ENCODE measurements at places on chromosomes 5 and 9.

DNA sequence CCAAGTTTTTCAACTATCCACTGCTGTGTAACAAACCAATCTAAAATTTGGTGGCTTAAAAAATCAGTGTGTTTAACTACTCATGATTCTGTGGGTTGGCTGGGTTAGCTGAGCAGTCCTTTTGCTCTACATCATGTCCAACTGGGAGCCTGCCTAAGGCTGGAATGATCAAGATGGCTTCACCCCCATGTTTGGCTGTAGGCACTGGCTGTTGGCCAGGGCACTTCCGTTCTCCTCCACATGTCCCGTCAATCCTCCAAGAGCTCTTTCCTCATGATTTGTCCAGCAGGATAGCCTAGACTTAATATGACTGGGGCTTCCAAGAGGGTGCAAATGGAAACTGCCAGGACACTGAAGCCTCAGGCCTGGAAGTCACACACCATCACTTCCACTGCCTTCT is 17.0 kb upstream of the TSSK1B start:
- DNase-seq: no peak

DNA sequence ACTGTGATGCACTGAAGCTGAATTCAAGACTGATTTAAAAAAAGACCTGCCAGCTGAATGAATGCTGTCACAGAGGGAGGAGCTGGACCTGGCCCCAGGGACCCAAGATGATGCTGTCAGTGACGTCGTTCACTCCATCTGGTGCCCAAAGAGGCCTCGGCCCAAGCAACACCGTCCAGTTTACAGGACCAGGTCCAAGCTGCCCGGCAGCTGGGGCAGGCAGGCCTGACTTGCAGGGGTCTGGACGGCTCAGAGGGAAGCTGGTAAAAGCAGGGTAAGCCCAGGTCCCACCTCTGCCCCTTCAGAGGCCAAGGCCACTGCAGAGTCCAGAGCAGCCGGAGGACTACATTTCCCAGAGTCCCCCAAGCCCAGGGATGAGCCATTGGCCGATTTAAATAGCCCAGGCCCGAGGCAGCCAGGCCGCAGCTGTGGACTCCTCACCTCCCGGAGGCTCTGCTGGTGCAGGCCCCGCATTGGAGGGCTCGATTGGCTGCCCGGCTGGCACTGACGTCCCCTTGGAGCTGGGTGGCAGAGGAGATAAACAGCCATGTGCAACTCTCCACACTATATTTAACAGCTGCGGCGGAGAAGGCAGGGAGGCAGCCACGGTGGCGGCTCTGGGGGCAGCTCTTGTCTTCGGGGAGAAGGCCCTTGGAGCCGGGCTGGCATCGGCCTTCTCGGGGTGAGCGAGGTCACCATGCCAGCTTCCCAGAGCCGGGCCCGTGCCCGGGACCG is at the start of gene PLPP7:
TSS of gene PLPP7 (plus strand) at position 423 of the 735 bp plus-strand sequence. CDS start at position 698, 275 bp downstream.
- DNase-seq: no peak

- DNase-seq: no peak
Measured at GRCh38 chr9:108439947-108440346, 415.8 kb downstream of the ACTL7B start.

GRCh38 chr9:101561740-101562139 is 28.1 kb downstream of the RNF20 start:
- DNase-seq: no peak

- DNase-seq: no peak
Measured at GRCh38 chr5:99398976-99399375, 470.2 kb upstream of the CHD1 start.

- no peak for DNase-seq
Measured at GRCh38 chr9:134734270-134734669, 92.7 kb downstream of the COL5A1 start.

DNA sequence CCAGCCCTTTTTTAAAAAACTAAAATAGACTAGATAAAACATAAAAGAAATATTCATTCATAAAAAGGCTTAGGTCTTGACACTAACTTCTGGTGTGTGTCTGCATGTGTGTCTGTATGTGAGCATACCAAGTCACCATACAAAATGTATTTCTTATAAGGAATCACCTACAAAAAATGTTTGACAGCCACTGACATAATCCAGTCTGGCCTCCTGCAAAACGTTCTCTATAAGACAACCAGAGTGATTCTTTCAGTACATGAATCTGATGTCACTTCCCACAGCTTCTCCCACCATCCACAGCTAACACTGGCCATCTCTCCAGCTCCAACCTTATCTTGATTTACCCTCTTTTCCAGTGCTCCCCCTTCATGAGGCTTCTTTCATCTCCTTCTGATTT is 192.3 kb downstream of the TLE1 start:
- no peak for DNase-seq

Data from liver (tissue), 10 donors.